ENCODE measurements at places on chromosomes 13 and 19.
A peak's percentile ranks its signal among the peaks of the same experiment; 100 is the strongest.

GRCh38 chr19:7611541-7612279 is 16.0 kb downstream of the CAMSAP3 start:
- peaks cover 16% of the 10 kb centered on the region for H3K36me3 ChIP-seq
- H3K27ac ChIP-seq: no peak overlapping the region
- H3K27me3 ChIP-seq: no peaks in the 10 kb centered on the region
- no peak for DNase-seq
- no peaks in the 10 kb centered on the region for H3K4me1 ChIP-seq

- no peak for DNase-seq
- H3K4me3 ChIP-seq: no peak overlapping the region
- H3K27me3 ChIP-seq: no peaks in the 10 kb centered on the region
These were observed 62.9 kb downstream of the ZC3H13 start for GRCh38 chr13:45989607-45990006.

- no peaks in the 10 kb centered on the region for H3K4me1 ChIP-seq
- no peaks in the 10 kb centered on the region for H3K36me3 ChIP-seq
- no peak overlapping the region for H3K4me3 ChIP-seq
- H3K27ac ChIP-seq: no peak overlapping the region
These were observed 111.4 kb downstream of the CCNA1 start for GRCh38 chr13:36543671-36544070.

DNA sequence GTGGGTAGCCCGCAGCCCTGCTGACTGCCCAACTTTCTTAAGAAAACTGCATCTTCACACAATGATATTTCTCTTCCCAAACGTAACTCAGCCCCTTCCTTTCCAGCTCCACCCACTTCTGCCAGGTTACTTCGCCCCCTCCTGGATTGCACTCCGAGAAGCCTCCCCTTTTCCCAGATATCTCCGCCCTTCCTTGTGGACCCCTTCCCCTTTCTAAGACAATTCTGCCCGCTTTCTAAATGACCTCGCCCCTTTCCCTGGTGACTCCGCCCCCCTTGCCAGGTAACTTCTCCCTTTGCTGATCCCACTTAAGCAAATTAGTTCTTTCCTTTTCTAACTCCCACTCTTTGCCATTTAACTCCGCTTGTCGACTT is 2.6 kb downstream of the VSIG10L start:
- peak overlapping the region; percentile 44 for H3K27ac ChIP-seq
- H3K27me3 ChIP-seq: no peaks in the 10 kb centered on the region
- peak overlapping the region; percentile 62 for H3K4me3 ChIP-seq
- H3K4me1 ChIP-seq: peaks cover 8% of the 10 kb centered on the region

- H3K36me3 ChIP-seq: no peaks in the 10 kb centered on the region
- H3K27ac ChIP-seq: peak overlapping the region; percentile 85
- no peak for DNase-seq
- peaks cover 49% of the 10 kb centered on the region for H3K4me1 ChIP-seq
These were observed 517.7 kb downstream of the MYO16 start for GRCh38 chr13:109146912-109147647.

- no peak overlapping the region for H3K27ac ChIP-seq
- no peak for DNase-seq
- H3K4me1 ChIP-seq: no peaks in the 10 kb centered on the region
- no peaks in the 10 kb centered on the region for H3K36me3 ChIP-seq
These were observed 572.5 kb downstream of the OLFM4 start for GRCh38 chr13:53601113-53601512.

DNA sequence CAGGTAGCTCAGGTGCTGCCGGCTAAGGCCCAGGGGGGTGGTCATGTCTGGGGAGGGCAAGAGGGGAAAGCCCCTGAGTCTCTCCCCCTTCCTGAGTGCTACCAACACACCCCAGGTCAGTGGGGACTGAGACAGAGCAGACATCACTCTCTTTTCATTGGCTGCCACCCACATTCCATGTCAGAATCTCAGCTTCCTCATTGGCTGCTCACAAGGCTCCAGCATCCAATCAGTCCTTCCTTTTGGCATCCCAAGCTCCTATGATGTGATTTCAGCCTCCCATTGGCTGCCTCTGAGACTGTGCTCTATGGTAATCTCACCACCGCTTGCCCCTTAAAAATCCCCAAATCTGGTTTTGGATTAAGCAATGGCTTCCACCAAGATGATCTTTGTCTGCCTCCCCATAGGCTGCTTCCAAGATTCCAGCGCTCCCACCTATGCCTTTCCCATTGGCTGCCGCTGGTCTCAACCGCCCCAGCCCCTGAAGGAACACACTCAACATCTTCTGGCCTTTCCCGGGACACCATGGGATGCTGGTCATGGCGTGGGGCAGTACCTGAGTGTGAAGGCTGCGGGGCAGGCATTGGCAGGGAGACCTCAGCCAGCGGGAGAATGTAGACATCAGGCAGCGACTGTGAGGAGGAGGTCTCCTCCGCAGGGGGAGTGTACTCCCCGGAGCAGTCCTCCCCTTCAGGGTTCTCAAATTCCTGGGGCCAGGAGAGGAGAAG is 2.0 kb downstream of the LMTK3 start:
- peaks cover 21% of the 10 kb centered on the region for H3K27me3 ChIP-seq
- H3K27ac ChIP-seq: no peak overlapping the region
- peaks cover 2% of the 10 kb centered on the region for H3K4me1 ChIP-seq
- H3K36me3 ChIP-seq: no peaks in the 10 kb centered on the region
- no peak for DNase-seq
- H3K4me3 ChIP-seq: no peak overlapping the region

GRCh38 chr13:71219698-71220415 is 647.1 kb downstream of the DACH1 start:
- H3K36me3 ChIP-seq: no peaks in the 10 kb centered on the region
- H3K4me1 ChIP-seq: no peaks in the 10 kb centered on the region
- no peaks in the 10 kb centered on the region for H3K27me3 ChIP-seq
- DNase-seq: no peak
- H3K4me3 ChIP-seq: no peak overlapping the region

DNA sequence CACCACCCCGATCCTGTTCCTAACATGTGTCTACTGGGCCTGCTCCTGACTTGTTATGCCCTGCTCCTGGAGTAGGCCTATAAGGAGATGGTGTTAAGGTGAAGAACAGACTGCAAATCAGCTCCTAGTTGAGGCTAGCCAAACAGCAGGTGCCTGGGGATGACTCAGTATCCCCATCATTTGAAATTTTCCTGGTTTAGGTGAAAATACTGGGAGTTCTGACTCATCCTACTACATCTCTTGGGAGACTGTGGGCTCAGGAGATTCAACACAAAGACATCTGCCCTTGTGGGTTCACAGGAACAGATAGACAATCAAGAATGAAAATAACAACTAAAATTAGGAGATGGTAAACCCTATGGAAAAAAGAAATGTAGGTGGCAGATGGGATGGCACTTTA is 41.2 kb downstream of the BRD4 start:
- H3K27ac ChIP-seq: peak overlapping the region; percentile 48
- H3K36me3 ChIP-seq: peaks cover 14% of the 10 kb centered on the region
- no peaks in the 10 kb centered on the region for H3K27me3 ChIP-seq
- DNase-seq: no peak

GRCh38 chr19:35760711-35761349 is 2.9 kb downstream of the PROSER3 start:
- no peak overlapping the region for H3K27ac ChIP-seq
- no peak for DNase-seq
- peaks cover 19% of the 10 kb centered on the region for H3K4me1 ChIP-seq
- H3K36me3 ChIP-seq: peaks cover 21% of the 10 kb centered on the region
- no peaks in the 10 kb centered on the region for H3K27me3 ChIP-seq

GRCh38 chr19:3440082-3440481 is 40.2 kb downstream of the SMIM24 start:
- H3K27ac ChIP-seq: no peak overlapping the region
- DNase-seq: no peak
- no peak overlapping the region for H3K4me3 ChIP-seq
- no peaks in the 10 kb centered on the region for H3K27me3 ChIP-seq
- H3K36me3 ChIP-seq: peaks cover 24% of the 10 kb centered on the region

GRCh38 chr19:41356984-41357739 is 3.4 kb upstream of the TGFB1 start:
- H3K4me3 ChIP-seq: no peak overlapping the region
- no peaks in the 10 kb centered on the region for H3K36me3 ChIP-seq
- no peak overlapping the region for H3K27ac ChIP-seq
- no peaks in the 10 kb centered on the region for H3K27me3 ChIP-seq

DNA sequence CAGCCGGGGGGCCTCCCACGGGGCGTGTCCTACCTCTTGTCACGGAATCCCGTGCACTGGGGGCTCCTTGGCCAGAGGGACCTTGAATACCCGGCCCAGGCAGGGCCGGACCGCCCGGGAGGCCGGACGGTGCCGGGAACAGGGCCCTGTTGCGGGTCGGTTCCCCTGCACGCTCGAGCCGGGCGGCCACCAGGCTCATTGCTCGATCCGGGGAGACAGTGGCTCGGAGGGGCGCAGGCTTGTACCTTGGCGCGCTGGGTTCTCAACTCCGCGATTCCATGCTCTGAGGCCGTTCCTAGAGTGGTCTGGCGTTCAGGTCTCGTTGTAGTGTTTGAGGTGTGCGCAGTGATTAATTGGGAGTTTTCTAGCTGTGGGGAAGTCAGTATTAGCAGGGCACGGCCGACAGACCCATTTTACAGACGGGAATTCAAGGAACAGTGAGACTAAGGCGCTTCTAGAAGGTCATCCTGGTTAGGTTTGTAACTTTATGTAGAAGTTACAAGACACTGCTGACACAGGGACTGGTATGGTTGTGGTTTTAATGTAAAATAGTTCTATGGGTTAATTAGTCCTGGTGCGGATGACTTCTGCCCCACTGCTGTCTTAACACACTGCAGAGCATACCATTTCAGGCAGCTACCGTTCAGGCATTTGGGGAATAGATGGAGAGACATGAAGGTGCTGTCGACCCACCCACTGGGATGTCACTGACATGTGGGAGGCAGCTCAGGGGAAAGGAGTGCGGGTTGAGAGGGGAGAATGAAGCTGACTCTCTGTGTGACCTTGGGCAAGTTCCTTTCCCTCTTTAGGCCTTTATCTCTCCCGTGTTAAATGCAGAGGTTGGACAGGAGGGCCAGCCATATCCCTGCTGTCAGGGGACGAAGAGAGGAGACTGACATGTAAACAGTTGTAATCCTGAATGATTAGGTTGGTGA is 592 bp downstream of the CLPTM1 start:
- H3K36me3 ChIP-seq: peaks cover 15% of the 10 kb centered on the region
- H3K27me3 ChIP-seq: no peaks in the 10 kb centered on the region
- peak overlapping the region; percentile 83 for H3K27ac ChIP-seq
- H3K4me3 ChIP-seq: peak overlapping the region; percentile 95
- DNase-seq: no peak
- peaks cover 23% of the 10 kb centered on the region for H3K4me1 ChIP-seq

GRCh38 chr13:49791315-49791710 is 1.2 kb downstream of the KPNA3 start:
- no peaks in the 10 kb centered on the region for H3K27me3 ChIP-seq
- H3K27ac ChIP-seq: peak overlapping the region; percentile 57
- peaks cover 12% of the 10 kb centered on the region for H3K4me1 ChIP-seq
- H3K4me3 ChIP-seq: peak overlapping the region; percentile 76

GRCh38 chr13:111178402-111178801 is 63.3 kb downstream of the ARHGEF7 start:
- H3K27me3 ChIP-seq: no peaks in the 10 kb centered on the region
- peaks cover 4% of the 10 kb centered on the region for H3K36me3 ChIP-seq
- peaks cover 20% of the 10 kb centered on the region for H3K4me1 ChIP-seq

- no peaks in the 10 kb centered on the region for H3K36me3 ChIP-seq
- peaks cover 13% of the 10 kb centered on the region for H3K4me1 ChIP-seq
- H3K4me3 ChIP-seq: peak overlapping the region; percentile 44
- no peaks in the 10 kb centered on the region for H3K27me3 ChIP-seq
These were observed 3.5 kb downstream of the LYPD5 start for GRCh38 chr19:43798546-43799409.

DNA sequence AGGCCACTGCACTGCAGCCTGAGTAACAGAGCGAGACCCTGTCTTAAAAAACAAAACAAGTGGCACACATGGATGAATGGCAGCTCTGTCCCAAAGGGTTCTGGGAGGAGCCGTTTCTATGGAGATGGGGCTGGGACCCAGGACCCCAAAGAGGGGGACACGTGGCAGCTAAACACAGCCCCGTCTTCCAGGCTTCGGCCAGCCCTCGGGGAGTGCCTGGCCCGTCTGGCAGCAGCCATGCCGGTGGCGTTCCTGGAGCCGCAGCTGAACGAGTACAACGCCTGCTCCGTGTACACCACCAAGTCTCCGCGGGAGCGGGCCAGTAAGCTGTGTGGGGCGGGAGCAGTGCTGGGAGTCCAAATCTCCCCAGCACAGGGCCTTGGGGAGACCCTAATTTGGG is 82.4 kb downstream of the RYR1 start:
- DNase-seq: no peak
- H3K27me3 ChIP-seq: no peaks in the 10 kb centered on the region
- H3K27ac ChIP-seq: no peak overlapping the region
- no peak overlapping the region for H3K4me3 ChIP-seq
- no peaks in the 10 kb centered on the region for H3K4me1 ChIP-seq
- no peaks in the 10 kb centered on the region for H3K36me3 ChIP-seq

DNA sequence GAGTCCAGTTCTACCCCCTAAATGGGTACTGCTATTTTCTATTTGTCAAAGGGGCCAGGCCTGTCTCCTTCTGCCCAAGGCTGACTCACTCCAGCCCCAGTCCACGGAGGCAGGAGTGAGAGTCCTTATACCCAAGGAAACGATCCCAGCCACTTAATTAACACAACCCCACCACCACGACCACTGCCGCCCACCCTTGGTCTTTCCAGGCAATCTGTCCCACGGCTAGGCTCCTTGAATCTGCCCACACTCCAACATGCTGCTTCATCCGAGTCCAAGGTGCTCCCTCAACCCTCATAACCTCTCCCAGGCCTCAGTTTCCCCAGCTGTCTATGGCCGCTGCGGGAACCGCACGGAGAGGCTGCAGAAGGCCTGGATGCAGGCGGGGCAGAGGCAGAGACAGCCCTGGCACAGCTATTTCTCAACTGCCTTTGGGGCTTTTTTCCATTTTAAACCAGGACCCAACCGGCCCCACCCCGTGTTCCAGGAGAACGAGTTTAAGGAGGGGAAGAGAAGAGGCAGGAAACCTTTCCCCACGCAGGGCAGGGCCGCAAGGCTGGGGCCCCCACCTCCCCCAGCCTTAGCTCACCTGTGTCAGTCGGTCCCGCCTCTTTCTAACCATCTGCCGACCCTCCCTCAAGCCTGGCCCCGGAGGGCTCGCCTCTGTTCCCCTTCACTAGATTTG is 746 bp downstream of the RAB3D start:
- H3K27ac ChIP-seq: peak overlapping the region; percentile 2
- no peaks in the 10 kb centered on the region for H3K27me3 ChIP-seq
- H3K4me3 ChIP-seq: peak overlapping the region; percentile 89
- peaks cover 9% of the 10 kb centered on the region for H3K4me1 ChIP-seq
- peaks cover 27% of the 10 kb centered on the region for H3K36me3 ChIP-seq

GRCh38 chr13:51717786-51718398 is 86.1 kb downstream of the DHRS12 start:
- peaks cover 2% of the 10 kb centered on the region for H3K36me3 ChIP-seq
- DNase-seq: no peak
- H3K27me3 ChIP-seq: no peaks in the 10 kb centered on the region
- H3K27ac ChIP-seq: peak overlapping the region; percentile 6
- peaks cover 27% of the 10 kb centered on the region for H3K4me1 ChIP-seq
- no peak overlapping the region for H3K4me3 ChIP-seq
